ENCODE measurements at places on chromosomes 2 and 18.

GRCh38 chr2:20583425-20583881, 67.4 kb downstream of the HS1BP3 start:
- DNase-seq = no peak

GRCh38 chr18:41073372-41073954, 881.6 kb upstream of the PIK3C3 start:
- DNase-seq = no peak

DNA sequence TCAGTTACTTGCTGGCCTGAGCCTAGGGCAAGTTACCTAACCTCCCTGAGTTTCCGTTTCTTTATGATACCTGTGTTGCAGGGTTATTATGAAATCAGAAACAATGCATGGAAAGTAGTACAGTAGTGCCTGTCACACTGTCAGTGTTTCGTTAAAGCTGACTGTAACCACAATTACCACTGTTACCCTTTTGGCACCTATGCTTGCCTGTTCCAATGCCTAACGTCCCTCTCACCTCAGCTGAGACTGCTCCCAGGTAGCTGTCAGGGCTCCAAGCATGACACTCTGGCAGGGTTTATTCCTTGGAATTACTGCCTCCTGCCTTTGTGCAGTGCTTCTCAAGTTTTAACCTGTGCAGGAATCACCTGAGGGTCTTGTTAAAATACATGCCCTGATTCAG, 135.2 kb upstream of the RBMS1 start:
- no peak for DNase-seq

- DNase-seq = no peak
Observed at GRCh38 chr2:77954931-77955330, 432.8 kb upstream of the LRRTM4 start.

- no peak for DNase-seq
Observed at GRCh38 chr2:41434991-41435390, 612.8 kb upstream of the PKDCC start.

DNA sequence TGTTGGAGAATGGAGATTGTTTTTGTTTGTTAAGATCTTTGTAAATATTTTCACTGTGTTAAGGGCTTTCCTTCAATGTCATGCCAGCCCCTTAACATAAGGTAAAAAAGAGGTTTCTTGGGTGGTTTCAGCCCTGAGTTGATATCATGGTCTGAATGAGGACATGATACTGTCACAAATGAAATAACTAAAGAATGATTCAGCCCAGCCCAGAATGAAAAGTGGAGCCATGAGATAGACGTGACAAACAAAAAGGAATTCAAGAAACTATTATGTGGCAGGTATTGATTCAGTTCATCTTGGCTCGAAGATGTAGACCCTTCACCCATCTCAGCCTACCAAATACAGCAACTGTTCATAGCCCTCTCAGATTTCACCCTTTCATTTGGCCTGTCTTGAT, 88.6 kb upstream of the TTN start:
- DNase-seq = no peak

DNA sequence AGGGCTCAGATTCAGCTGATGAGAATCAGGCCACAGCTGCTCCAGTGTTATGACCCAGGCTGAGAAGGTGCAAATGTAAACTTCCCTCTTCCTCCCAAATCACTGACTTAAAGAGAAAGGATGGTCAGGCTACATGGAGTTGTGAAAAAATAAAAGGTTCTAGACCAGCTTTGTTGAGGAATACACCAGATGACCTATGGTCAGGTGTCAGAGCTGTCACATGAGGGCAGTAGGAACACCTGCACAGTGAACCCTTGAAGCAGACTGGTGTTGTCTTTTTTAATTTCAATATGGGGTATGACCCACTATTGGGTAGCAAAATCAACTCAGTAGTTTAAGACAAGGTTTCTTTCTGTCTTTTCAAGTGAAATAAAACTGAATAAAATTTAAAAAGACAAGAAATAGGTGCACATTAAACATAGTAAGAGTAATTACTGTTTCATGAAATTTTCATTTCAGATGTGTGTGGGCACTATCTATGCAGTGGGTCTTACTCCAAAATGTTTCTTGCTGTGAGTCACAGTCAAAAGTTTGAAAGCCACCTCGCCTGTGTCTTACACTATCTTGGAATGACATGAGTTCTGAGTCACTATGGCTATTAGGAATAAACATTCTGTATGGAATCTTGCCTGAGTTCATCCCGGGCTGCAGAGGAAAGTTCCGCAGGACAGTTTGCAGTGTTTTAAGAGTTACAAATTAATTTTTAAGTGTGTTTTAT, 83.6 kb downstream of the ACVR1 start:
- DNase-seq = no peak

- no peak for DNase-seq
Observed at GRCh38 chr2:201939453-201939941, 94.2 kb upstream of the FZD7 start.

- no peak for DNase-seq
Observed at GRCh38 chr2:60352491-60353405, 200.7 kb downstream of the BCL11A start.

- DNase-seq = no peak
Observed at GRCh38 chr2:37301408-37301807, 23.2 kb downstream of the PRKD3 start.

DNA sequence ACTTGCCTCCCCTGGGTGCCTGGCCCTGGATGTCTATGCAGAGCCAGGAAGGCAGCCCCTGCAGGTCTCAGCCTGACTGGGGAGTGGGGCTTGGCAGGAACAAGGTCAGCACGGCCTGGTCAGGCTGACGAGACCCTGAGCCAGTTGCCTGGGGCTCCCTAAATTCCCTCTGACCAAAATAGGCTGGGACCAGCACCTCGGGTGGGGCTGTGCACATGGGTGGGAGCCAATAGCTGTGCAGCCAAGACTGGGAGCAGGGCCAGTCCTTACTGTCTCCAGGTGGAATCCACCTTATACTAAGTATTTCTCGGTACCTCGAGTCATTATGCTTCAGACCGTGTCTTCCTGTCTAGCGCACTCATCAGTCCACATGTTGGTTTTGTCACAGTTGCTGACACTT, 11.4 kb upstream of the IL1R2 start:
- DNase-seq = no peak

DNA sequence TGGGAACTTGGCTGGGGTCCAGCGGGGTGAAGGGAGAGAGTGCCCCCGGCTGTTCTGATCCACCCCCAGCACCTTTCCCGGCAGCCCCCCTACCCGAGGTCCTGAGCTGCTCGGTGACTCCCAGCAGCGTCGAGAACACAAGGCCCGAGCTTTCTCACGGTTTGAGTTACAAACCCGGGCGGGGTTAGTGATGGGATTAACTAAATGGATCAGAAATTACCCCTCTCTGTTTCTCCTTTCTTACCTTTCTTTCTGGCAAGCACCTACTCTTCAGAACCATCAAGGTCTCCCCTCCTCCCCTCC, 139.4 kb upstream of the GPC1 start:
- DNase-seq = no peak

- no peak for DNase-seq
Observed at GRCh38 chr2:30110773-30111172, 36.0 kb upstream of the YPEL5 start.

- DNase-seq = no peak
Observed at GRCh38 chr18:48583573-48583972, 44.7 kb downstream of the CTIF start.

DNA sequence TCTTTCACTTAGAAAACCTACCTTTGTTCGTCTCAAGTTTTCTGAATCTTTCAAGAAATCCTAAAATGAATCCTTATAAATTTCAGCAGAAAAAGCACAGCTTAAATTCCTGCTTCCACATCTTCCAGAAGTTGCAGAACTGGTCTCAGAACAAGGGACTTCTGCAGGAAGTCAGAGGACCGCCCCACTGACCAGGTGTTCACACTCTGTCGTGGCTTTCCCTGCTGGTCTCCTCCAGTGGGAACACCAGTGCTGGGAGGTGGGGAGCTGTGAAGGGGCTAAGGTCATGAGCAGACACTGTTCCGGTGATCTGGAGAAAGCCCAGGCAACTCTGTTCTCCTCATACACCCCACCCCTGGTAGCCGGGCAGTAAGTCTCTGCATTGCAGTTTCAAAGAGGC, 3.5 kb downstream of the FAM110C start:
- DNase-seq = no peak

- no peak for DNase-seq
Observed at GRCh38 chr2:60570251-60570650, 16.8 kb upstream of the BCL11A start.

- no peak for DNase-seq
Observed at GRCh38 chr2:83615511-83615910, 843.6 kb downstream of the SUCLG1 start.

DNA sequence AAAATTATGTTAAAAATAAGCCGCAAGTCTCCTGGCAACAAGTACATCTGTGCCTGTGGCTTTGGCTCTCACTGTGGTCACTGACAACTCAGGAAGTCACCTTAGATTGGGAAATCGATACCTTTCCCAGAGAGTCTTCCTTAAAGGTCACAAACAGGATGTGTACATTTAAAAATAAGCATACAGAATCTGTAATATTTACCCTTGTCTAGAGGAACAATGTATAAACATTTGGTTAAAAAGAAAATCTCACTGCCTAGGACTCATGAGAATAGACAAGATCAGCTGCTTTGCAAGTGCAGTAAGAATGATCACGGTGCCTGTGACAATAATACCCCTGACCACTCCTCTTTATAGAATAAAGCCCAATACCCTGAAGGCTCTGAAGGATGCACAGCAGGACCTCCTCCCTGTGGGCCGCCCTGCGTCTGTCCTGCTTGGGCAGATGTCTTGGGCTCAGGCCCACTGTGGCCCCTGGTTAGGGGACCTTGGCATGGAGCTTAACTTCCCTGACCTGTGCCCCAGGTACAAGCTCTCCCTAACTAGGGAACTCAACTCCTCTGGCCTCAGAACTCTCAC, 98.0 kb upstream of the MGAT4A start:
- no peak for DNase-seq

- DNase-seq = no peak
Observed at GRCh38 chr18:48033790-48034650, 103.6 kb upstream of the SMAD2 start.

DNA sequence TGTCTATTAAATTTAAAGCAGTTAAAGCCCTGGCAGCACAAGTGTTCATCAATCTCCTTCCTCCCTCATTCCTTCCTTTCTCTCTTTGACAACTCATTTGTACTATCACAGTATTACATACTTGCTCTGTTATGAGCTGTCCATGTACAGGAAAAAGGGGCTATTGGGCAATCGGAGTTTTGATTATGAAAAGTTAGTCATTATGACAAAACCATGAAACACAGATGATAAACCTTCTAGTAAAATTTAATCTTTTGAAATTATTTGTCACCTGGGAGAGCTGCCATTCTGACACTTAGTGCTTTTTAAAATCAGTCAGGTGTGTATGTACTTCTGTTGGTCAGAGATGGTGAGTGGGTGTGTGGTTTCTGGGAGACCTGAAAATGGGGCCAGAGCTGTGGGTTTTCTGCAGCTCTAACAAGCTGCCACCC, 39.4 kb downstream of the MAP4K4 start:
- no peak for DNase-seq

DNA sequence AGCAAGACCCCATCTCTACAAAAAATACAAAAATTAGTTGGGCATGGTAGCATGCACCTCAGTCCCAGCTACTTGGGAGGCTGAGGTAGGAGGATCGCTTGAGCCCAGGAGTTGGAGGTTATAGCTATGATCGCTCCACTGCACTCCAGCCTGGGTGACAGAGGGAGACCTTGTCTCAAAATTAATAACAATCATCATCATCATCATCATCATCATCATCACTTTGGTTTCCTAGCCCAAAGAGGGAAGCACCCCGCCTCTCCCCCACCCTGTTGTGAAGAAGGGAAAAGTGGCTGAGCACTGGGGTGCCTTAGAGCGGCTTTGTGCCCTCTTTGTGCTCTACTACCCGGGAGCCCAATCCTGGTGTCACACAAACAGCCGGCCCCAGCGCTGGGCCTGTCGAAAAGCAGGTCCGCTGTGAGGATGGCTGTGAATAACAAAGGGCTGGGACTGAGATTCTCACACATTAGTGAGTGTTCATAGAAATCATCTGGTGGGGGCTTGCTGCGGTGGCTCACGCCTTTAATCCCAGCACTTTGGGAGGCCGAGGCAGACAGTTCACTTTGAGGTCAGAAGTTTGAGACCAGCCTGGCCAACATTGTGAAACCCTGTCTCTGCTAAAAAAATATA, 42.6 kb upstream of the ASXL2 start:
- DNase-seq = no peak

GRCh38 chr2:227626580-227627151, 9.4 kb downstream of the SCYGR4 start:
- DNase-seq = no peak

GRCh38 chr2:170152421-170152820, 25.5 kb upstream of the MYO3B start:
- DNase-seq = no peak

DNA sequence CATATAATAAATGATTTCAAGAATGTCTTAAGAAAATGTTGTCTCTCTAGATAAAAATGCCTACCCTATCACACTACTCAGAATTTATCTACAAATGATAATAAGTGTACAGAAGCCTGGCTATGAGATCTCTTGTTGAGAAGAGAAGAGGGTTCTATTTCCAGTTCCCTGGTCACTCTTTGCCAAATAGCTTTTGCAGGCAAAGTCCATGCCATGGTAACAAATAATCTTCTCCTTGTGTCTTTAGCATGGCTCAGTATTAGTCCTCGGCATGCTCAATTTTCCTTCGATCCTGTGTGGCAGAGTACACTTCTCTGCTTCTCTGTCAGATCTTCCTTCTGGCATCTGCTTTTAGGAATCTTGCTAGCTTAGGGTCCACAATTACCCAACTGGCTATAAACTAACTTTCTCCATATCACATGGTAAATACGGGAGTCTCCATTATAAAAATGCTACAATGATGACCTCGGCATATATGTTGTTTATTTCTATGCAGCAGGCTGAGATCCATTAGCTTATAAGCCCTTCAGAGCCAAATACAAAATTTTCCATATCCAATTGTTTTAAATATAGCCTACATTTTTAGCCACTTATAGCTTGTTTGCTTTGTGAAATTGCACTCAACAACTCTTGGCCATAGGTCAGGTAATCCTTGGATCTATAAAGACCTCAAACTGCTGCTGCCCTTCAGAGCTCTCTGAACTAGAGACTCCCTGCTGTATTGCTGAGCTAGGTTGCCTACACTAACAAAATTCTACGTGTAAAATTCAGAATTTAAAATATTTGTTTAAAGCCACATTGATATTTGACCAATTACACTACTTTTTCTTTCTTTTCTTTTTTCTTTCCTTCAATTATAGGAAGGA, 157.5 kb downstream of the FSIP2 start:
- no peak for DNase-seq

DNA sequence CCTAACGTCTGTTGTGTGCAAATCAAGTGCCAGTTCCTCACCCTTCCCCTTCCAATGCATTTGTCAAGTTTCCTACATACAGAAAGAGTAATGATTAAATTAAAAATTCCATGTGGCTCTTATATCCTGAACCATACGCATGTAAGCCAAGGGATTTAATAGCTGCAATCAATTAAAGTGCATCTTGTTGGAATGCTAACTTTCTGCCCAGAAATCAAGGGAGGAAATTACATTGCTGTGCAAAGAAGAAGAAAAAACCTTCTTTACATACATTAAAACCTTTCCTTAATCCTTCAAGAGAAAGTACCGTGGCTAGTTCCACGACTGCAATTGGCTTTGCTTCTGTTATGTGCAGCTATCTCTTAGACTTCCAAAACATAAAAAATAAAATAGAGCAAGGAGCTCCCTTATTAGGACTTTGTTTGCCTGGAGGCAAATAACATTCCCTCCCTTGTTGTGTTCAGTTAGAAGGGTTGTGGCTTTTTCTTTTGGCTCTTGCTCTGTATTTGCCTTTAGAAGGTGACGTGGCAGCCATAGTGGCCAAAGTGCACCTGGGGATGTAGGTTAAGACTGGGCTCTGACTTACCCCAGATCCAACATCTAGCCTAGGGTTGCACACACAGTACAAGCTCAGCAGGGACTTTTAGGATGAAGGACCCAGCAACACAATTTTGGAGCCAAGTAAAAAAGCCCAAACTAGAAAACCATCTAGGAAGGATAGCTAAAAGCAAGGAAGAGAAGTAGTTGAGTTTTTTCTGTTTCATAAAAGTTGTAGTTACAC, 158.3 kb downstream of the ANTXR1 start:
- DNase-seq = no peak

Data from D341Med (cell line).